Nucleus accumbens (tissue), 56 donors: ENCODE measurements at places on chromosomes 6 and 20.

GRCh38 chr6:71603021-71603420 is 283.3 kb upstream of the RIMS1 start:
- no peak for DNase-seq

- no peak for DNase-seq
These were observed 48.1 kb downstream of the NOL4L start for GRCh38 chr20:32536851-32537656.

GRCh38 chr6:11241793-11242201 is 9.3 kb upstream of the NEDD9 start:
- DNase-seq, result no peak

DNA sequence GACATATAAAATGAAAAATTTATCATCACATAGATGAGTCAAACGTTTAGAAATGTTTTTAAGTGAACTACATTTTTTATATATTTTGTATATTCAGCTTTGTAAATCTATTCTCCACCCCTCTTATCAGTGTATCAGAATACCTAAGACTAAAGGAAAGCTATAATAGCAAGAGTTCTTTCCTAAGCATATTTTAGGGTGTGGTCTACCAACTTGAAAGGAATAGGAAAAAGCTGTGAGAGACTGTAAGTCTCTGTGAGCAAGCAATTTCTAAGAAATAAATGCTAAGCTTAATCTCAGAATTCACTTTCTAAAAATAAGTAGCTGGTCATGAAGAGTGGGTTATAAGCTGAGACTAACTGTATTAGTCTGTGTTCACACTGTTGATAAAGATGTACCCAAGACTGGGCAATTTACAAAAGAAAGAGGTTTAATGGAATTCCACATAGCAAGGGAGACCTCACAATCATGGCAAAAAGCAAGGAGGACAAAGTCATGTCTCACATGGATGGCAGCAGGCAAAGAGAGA is 175.4 kb upstream of the PREP start:
- no peak for DNase-seq

GRCh38 chr6:163459536-163459935 is 45.0 kb downstream of the QKI start:
- no peak for DNase-seq
